Stimulated activated CD4-positive, alpha-beta T cell treated with anti-CD3 and anti-CD28 coated beads, Interleukin-4, amount 100 ng/mL, for 4 hours (primary cell): ENCODE measurements at places on chromosomes 6 and 20.
A peak's percentile ranks its signal among the peaks of the same experiment; 100 is the strongest.

DNA sequence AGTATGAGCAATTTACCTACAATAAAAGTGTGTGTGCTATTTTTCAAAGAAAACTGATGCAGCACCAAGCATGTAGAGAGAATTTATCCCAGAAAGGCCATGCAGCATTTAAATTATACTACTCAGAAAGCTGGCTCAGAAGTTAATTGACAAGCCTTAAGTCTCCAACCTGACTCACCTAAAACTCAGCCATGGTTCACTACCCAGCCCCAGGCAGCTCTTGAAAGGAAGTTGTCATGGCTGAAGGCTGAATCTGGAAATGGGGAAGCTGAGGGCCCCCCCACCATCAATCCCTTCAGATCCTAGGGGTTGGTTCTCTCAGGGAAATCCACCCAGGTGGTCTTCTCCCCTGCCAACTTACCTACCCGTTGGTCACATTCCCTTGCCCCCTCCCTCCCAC is 19.7 kb downstream of the PPIL6 start:
- no peak for DNase-seq

- DNase-seq = no peak
Observed at GRCh38 chr20:32007787-32008616, 2.2 kb upstream of the CCM2L start.

- DNase-seq = peak; percentile 65
Observed at GRCh38 chr6:3732345-3733141, 19.0 kb downstream of the PXDC1 start.

- no peak for DNase-seq
Observed at GRCh38 chr20:25246182-25246999, 1.5 kb upstream of the PYGB start.

DNA sequence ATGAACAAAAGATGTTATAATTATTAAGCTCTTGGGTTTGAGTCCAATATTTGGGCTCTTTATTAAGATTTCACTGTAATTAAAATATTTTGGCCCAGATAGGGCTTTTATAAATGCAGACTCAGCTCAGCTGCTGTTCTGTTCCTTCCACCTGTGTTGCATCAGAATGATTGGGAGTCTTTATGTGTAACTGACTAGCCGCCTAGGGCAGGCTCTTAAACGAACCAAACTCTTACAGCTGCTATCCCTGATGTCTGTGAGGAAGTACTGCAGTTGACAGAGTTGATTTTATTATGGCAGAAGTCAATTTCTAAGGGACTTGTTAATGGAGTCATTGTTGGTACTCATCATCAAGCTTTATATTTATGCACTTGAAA is 144.7 kb downstream of the MYO6 start:
- DNase-seq = no peak

- DNase-seq = no peak
Observed at GRCh38 chr6:108937170-108937569, 88.9 kb downstream of the ARMC2 start.

DNA sequence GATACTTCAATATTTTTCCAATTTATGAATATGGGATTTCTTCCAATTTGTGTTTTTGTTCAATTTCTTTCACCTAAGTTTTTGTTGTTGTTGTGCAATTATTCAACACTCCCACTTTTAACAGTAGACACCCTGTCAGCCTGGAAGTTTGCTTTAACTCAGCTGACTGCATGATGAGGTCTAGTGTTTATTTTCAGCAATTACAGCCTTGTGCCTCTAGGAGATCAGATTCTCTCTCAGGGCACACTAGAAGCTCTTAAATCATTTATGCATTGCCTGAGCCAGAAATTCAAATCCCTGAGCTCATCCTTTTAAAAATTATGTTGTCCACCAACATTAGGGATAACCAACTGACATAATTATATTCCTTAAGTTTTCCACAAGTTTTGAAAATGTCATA is 85.7 kb downstream of the MRAP2 start:
- DNase-seq = no peak

DNA sequence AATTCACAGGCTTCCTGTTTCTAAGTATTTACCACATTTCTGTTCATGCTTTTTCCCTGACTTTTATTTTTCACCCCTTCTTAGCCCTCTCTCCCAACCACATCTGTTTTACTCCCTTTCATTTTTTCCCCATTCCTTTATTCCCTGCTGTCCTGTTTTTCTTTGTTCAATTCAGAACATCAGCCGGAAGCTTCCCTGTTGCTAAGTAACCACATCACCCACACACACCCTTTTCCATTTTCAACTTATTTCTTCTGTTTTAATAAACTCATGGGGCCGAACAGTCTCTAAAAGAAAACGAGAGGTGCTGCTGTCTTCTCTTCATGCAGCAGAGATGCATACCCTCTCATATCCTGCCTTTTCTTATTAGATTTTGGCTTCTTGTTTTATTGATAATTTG is 53.5 kb upstream of the CEP85L start:
- no peak for DNase-seq

DNA sequence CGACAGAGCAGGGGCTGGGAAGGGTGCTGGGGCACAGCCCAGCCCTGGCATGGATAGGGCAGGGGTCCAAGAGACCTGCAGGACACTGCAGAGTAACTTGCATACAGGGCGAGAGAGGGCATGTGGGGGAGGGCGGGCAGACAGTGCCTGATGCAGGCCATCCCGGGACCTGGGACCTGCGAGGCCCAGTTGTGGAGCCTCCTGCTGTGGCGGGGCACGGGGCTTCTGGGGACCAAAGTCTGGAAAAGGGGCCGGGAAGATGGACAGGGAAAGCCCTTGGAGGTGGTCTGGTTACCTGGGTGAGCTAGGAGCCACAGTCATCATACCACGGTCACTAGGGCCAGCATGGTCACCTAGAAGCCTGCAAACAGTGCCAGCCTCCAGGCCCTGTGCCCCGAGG is 412 bp upstream of the TUBB1 start:
- no peak for DNase-seq

GRCh38 chr20:59087829-59088433 is 45.3 kb upstream of the PRELID3B start:
- peak; percentile 87 for DNase-seq

DNA sequence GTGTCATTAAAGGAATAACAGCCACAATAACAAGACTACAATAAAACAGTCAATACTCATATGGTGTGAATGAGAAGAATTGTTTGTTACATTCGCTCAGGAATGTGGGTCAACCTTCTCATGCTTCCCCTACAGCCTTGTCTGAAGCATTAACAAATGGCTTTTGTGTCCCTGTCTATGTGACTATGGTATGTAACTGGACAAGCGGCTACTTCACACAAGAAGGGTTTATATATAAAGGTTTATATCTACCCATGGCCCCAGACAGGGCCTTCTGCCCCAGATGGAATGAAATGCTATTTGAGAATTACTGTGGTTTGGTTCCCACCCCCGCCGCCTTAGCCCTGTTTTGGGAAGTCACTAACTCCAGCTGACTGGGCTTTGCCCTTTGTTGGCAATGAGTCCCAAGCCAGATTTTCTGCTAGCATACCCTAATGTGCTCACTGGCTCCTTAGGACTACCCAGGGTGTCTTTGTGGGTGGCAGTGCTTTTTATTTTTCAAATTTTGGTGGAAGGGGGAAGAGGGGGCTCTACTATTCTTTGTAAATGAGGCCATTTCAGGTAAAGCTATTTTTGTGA is 39.4 kb downstream of the TFAP2A start:
- no peak for DNase-seq

DNA sequence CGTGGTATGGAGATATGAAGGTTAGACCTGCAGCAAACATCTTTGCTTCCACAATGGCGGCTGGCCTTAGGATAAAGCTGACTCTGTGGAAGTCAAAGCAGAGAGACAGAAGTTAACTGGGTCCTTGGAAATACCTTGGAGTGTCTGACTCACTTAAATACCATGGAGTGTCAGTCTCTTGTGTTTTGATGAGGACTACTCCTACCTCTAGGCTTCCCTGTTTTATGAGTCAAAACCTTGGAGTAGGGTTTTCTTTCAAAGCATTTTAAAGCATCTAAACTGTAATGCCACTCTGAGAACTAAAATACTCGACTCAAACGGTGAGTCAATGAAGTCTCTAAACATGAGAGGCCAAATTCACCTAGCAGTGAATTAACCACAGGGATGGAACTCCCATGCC is 329.1 kb downstream of the SAMD5 start:
- DNase-seq = no peak
